ENCODE measurements at places on chromosomes 13 and 19.

DNA sequence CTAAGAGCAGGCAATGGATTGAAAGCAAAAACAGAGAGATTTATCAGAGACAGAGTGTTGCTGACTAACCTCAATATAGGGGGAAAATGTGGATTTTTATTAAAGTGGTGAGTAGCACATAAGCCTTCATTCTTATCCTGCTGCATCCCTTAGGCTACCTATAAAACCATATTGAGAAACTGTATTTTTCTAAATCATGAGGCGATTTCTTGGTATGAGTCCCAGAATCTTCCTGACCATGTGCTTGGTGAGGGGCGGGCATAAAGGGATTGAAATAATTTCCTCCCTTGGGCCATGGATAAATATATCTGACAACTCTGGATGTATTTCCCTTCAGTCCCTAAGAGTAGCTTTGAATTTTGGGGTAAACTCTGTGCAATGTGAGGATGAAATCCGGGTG is 72.8 kb downstream of the EFNB2 start:
- peak; percentile 23 for DNase-seq

DNA sequence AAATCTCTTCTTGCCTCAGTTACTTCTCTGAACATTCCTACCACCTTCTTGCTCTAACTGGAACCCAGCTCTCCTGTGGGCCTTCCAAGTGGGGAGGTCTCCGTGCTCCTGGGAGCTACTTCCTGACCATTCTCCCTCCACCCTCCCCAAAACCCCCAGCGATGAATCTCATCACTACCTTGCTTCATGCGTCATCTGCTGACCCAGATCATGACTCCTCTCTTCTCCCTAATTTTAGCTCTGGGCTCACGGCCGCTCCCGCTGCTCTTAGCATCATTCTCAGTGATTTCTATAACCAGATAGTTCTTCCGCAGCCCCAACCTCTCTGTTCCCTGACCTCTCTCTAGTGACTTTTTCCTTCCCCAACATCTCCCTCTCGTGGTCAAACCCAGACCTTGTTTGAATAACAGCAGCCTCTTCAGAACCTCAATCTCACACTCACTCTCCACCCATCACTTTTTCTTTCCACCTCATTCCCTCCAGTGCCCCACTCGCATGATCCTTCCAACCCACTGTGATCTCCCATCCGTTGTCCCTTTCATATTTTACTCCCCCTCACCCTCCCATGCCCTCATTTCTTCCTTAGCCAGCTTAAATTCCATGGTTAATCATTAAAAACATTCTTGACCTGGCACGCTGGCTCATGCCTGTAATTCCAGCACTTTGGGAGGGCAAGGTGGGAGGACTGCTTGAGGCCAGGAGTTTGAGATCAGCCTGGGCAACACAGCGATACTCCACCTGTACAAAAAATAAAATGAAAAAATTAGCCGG is 21.8 kb downstream of the MRPS12 start:
- DNase-seq, result no peak

GRCh38 chr13:98548230-98548629 is 28.7 kb downstream of the STK24 start:
- DNase-seq, result no peak

GRCh38 chr13:80751854-80752253 is 410.9 kb upstream of the SPRY2 start:
- DNase-seq, result no peak

DNA sequence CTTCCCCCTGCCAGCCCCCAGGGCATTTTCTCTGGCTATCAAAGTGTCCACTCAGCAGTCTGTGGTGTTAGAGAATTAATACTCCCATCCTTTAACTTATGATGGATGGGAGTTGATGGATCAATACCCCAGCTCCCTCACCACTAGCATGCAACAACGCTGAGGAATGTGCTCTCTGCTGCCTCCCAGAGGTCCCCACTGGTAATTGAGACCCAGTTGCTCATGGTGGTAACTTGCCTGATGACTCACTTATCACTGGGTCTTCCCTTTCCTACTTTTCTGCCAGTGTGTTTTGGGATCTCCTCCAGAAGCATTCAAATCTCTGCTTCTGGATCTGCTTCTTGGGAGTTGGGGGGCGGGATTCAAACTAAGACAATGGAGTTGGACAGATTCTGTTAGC is 20.3 kb upstream of the CACNA1A start:
- no peak for DNase-seq

DNA sequence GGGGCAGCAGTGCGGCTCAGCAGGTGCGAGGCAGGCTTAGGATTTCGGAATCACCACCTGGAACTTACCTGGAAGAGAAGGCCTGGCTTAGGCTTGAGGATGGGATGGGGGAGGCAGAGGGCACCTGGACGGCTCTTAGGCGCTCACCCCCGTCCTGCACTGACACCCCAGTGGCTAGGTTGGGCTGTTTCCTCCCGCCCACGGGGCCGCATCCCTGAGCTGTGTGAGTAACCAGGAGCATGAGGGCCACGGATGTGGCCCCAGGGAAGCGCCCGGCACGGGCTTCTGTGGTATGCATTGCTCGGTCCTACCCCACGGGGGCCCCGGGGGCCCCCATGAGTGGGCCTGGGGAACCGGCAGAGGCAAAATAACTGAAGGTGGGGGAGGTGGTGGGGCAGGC is 2.4 kb upstream of the NKPD1 start:
- no peak for DNase-seq

DNA sequence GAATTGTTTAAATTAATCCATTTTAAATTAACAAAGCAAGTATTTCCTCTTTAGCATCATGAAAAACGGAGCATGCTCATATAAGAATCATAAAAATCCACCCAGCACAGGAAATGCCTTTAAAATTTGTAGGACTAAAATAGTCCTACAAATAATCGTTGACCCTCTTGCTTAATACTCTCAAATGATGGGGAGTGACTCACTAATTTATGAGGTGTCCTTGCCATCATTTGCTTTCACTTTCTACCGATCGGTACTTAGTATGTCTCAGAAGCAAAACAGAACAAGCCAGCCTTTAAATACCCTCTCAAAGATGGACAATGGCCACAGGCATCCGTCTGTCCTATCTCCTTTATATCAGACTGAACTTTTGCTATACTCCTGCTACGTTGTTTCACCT is 97.2 kb downstream of the SUCLA2 start:
- peak; percentile 56 for DNase-seq

DNA sequence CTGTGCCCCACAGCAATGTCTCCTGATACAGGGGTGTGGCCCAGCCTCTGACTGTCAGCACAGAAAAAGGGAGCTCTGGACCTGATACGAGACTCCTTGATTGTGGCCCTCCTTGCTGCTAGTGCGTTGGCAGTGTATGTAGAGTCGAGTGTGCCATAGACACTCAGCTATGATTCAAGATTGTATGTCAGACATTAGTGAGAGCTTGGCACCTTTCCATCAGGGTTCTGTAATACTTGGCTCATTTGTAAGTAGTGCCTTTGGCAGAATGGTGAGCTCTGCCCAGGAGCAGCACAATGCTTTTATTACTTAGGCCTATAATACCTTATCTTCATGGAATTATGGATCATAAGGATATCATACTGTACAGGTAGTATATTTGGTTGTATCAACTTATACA is 83.4 kb downstream of the ATP8A2 start:
- no peak for DNase-seq

GRCh38 chr13:99892196-99892613 is 79.4 kb downstream of the ZIC5 start:
- no peak for DNase-seq

- no peak for DNase-seq
Observed at GRCh38 chr19:50706387-50706786, 13.2 kb downstream of the SHANK1 start.

- DNase-seq, result peak; percentile 93
Observed at GRCh38 chr13:29743201-29743786, 107.1 kb downstream of the UBL3 start.

DNA sequence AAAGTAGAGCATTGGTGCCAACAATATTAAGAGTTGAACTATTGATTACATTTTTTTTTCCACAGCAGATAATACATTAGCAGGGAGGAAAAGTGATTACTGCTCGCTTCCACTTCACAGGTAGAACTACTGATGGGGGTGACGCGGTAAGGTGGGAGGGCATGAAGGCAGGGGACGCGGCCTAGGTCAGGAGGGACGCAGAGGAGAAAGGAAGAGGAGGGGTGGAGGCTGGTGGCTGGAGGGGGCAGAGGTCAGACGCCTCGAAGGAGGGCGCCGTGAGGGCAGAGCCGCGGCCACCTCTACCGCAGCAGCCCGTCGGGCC is 287 bp upstream of the B3GLCT start:
- no peak for DNase-seq

DNA sequence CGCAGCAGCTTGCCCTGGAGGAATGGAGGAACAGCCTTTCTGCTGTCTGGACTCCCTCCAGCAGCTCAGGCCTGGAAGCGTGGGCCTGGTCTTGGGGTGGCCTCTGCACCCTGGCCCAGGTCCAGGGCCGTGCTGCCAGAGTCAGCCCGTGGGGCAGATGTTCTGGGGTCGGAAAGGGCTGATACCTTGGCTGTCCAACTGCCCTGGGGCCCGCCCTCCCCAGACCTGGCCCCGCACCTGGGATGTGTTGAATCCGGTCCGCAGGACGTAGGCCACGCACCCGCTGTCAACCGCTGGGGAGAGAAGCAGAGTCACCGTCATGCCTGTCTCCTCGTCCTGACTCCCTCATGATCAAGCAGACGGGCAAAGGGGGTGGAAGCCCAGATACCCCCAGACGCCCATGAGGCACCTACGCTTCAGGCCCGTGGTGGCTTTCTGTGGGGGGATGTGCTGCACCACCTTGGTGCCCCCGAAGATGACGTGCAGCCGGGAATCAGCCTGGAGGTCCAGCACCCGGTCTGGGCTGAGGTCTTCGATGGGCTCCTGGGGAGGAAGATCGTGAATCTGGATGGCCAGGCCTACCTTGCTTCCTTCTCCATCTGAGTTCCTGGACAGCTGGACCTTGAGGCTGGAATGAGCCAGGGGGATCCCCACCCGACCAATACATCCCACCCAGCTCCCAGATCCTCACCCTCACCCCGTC is 7.7 kb downstream of the ATP13A1 start:
- DNase-seq, result no peak

DNA sequence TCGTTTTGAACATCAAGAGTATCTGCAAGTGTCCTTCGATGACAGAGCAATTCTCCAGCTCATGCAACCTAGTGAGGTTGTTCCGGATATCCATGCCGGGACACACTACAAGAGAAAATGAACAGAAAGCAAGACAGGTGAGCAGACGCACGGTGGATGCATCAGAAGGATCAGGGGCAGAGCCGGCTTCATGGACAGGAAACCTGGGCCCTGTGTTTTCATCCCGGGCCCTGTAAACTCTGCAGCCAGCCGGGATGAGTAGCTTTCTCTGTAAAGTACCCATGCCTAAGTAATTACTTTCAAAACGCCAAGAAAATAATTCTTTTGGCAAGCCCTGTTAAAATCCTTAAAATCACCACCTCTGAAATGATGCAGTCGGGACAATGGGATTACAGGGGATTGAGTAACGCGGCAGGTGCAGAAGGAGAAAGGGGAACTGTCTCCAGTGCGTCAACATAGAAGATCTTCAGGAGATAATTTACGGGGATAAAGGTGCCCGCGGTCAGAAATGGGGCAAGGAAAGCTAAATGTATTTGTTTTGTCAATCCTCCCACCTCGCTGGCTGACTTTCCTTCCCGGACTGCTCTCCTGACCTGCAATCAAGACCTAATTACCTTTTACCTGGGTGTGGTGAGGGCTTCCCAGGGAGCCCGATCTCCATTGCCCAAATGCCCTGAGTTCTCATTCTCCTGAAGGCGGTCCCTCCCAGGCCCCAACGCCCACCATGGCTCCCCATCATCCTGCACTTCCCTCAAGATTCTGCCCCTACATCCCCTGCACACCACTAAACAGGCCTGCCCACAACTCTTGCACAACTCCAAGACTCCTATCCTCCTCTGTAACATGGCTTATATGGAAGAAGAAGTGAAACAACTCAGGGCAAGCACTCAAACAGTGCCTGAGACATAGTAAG is 26.2 kb downstream of the INSR start:
- no peak for DNase-seq

GRCh38 chr13:41639955-41640780 is 182.8 kb downstream of the RGCC start:
- DNase-seq, result peak; percentile 80

DNA sequence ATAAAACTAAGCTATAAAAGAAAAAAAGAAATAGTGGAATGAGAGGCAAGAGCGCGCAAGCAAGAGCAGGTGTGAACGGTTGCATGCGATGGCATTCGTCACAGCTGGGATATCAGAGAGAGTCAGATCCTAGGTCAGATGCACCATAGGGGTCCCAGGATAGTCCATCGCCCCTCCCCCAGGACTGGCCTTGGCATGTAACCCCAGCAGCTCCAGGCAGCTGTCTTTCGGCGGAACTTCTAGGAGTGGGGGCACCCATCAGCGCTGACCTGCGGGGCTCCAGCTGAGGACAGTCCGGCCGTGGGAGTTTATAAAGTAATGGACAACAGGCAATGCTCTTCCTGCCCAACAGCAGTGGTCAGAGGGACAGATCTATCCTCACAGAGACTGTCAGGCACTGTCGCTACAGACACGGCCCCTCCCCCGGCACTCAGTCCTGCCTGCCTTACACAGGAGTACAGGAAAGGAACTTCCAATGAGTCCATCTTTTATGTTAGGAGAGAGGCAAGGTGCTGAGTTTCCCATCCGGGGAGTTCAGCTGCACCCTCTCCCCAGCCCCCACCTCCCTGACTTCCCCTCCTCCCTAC is 1.4 kb downstream of the SIAH3 start:
- no peak for DNase-seq

- DNase-seq, result no peak
Observed at GRCh38 chr13:77299587-77299986, 27.3 kb downstream of the MYCBP2 start.

DNA sequence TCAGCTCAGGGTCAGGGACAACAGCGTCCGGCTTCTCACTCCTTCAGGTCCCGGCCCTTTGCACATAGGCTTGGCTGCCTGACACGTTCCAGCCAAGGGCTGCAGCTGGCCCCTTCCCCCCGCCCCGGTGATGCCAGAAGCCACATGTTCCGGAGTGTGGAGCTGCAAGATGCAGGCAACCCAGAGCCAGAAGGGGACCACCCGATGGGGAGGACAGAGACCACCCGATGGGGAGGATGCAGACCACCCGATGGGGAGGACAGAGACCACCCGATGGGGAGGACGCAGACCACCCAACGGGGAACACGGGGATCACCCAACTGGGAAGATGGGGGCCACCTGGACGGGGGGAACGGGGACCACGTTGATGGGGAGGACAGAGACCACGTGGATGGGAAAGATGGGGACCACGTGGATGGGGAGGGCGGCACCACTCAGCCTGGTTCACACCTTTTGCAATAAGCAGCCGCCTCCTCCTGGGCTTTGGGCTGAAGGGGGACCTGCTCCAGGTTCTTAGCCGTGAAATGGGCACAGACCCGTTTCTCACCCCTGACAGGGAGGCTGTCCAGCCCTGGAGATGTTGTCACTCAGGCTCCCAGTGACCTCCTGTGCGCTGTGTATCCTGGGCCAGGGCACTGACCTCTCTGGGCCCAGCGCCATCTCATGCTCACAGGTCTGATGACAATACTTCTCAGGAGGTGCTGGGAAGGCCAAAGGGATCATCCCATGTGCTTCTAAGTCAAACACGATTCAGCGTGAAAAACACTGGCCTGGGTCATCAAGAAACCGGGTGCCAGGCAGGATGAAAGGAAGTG is 34.5 kb downstream of the C13orf46 start:
- no peak for DNase-seq

All from AG09309 (cell line).